ENCODE measurements at places on chromosomes 12 and 14.
A peak's percentile ranks its signal among the peaks of the same experiment; 100 is the strongest.

- DNase-seq, result no peak
Observed at GRCh38 chr12:124967016-124967739, 21.8 kb downstream of the DHX37 start.

GRCh38 chr14:78440356-78440894 is 270.3 kb downstream of the NRXN3 start:
- DNase-seq, result no peak

DNA sequence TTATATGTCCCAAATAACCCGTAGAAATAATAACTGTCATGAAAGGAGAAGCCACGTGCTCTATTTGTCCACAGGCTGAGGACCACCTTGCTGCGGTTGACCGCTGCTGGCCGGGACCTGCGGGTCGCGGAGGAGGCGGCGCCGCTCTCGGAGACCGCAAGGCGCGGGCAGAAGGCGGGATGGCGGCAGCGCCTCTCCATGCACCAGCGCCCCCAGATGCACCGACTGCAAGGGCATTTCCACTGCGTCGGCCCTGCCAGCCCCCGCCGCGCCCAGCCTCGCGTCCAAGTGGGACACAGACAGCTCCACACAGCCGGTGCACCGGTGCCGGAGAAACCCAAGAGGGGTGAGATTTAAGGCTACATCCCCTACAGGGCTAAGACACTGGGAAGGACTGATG is 21.0 kb downstream of the RPGRIP1 start:
- peak; percentile 6 for DNase-seq

GRCh38 chr14:100640471-100641273 is 53.5 kb upstream of the BEGAIN start:
- DNase-seq, result peak; percentile 42

- DNase-seq, result no peak
Observed at GRCh38 chr12:131101703-131102492, 148.2 kb downstream of the ADGRD1 start.

- DNase-seq, result no peak
Observed at GRCh38 chr14:64082837-64083236, 211.3 kb downstream of the ESR2 start.

- no peak for DNase-seq
Observed at GRCh38 chr12:7709969-7710675, 1.1 kb upstream of the DPPA3 start.

DNA sequence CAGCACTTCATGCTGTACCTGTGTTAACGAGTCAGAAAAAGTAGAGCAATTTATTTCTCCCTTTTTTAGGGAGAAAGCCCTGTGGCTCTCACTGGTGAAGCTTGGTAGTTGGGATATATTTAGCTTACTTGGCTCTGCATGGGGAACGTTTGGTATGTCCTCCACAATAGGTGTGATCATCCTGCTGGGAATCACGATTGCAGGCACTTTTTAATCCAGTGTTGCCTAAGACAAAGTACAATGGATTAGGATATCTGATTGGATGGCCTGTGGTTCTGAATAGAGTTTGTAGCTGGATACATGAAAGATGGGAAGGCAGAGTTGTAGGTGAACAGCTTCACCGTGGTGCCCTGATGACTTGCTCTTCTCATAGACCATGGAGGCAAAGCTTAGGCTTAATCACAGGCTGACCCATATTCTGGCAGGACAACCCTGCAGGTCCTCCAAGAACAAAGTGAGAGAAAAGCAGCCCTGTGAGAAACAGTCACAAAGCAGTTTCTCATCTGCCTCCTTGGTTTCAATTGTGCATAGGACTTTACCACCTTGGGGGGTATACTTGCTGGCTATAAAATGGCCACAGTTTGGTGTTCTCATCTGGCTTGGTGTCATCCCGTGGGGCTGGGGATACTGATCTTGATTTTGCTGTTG is 7.5 kb downstream of the RESF1 start:
- DNase-seq, result no peak

GRCh38 chr14:74557691-74558090 is 54.3 kb downstream of the LTBP2 start:
- DNase-seq, result no peak

DNA sequence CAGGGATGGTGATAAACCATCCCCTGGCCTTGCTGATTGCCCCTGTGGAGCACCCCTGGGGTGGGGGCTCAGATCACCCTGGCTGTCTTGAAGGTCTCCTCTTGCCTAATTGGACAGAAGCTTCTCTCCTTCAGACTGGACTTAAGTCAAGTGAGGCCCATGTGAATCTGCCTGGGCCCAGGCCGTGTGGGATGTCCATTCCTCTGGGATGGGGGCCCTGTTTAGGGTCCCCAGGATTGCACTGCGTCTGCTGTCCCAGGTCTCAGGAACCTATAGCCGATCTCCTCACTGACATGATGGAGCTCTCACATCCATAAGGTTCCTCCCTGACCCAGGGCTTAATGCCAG is 20.2 kb downstream of the SERPINA1 start:
- DNase-seq, result no peak

DNA sequence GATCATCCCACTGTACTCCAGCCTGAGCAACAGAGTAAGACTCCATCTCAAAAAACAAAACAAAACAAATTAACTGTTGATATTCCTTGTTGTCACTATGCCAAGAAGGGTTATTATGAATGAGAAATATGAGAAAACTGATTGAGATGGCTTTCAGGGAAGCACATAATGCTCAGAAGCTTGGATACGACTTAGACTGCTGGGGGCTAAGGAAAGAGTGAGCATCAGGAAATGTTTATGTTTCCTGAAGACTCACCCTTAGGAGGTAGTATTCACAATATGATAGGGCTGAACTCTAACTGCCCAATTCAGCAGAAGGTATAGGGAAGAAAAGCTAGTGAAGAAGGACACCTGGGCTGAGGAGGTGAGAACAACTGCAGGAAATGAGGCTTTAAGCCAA is 6.3 kb downstream of the STYK1 start:
- DNase-seq, result no peak

GRCh38 chr12:63319386-63319785 is 168.4 kb upstream of the AVPR1A start:
- no peak for DNase-seq

DNA sequence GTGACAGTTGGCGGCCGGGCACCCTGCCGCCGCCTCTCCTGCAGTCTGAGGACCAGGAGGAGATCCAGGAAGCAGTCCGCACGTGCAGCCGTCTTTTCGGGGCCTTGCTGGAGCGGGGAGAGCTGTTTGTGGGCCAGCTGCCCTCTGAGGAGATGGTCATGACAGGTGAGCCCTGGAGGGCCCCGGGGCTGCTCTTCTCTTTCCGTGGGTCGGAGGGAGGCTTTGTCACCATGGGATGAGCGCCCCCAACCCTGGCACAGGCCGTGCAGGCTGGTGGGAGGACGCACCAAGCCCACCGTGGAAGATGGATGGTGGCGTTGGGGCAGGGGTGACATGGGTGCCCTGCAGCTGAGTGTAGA is 532 bp downstream of the NOC4L start:
- no peak for DNase-seq

DNA sequence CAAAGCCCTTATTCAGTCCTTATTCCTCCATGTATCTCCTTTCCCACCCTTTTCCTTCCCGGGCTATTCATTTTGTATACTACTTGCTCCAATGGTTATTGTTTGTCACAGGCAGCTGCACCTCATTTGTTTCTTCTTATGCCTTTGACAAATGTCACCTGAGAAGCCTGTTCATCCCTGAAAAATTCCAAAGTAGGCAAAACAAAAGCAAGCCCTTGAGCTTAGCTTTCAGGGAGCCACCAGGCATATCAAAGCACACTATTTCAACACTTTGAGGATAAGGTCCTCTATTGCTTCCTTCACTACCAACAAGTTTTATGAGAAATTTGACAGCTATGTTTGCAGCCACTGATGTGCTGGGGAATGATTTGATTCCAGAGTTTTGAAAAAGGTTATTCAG is 738.7 kb upstream of the LMO3 start:
- no peak for DNase-seq

DNA sequence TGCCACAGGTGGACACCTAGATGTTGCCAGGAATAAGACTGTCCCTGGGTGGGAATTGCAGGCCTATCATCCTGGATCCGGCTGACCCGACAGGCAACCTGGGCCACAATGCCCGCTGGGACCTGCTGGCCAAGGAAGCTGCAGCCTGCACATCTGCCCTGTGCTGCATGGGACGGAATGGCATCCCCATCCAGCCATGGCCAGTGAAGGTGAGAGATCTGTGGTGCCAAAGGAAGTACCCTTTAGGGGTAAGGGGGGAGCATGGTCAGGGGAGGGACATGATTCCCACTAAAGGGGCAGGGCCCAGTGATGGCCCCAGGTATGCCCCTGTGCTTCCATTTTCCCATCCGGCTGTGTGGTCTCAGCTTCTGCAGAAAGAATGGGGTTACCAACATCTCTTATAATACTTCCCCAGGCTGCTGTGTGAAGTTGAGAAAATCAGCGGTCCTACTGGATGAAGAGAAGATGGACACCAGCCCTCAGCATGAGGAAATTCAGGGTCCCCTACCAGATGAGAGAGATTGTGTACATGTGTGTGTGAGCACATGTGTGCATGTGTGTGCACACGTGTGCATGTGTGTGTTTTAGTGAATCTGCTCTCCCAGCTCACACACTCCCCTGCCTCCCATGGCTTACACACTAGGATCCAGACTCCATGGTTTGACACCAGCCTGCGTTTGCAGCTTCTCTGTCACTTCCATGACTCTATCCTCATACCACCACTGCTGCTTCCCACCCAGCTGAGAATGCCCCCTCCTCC is 8.6 kb upstream of the OAS2 start:
- DNase-seq, result no peak

- DNase-seq, result no peak
Observed at GRCh38 chr12:96514328-96514727, 25.0 kb downstream of the CFAP54 start.

GRCh38 chr14:103001651-103002396 is 55.5 kb downstream of the CDC42BPB start:
- DNase-seq, result no peak

- no peak for DNase-seq
Observed at GRCh38 chr14:24252289-24253124, 10.1 kb upstream of the TINF2 start.
